ENCODE measurements at places on chromosomes 12 and 14.

DNA sequence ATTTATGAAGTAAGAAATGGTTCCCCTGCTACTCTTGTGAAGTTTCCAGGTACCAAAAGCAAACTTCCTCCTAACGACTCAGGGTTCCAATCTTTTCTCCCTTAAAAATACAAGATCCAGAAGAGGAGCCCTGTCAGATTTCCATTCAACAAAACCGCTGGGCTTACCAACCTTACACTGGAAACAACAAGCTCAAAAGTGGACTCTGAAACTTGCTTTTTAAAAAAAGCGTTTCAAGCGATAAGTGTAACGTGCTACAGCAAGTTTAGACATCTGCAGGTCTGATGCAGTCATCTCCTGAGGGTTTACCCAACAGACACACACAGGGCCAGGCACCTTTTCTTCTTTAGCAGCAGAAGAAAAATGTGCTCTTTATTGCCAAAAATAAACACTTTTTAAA is 6.9 kb upstream of the CREBL2 start:
- no peak for DNase-seq

DNA sequence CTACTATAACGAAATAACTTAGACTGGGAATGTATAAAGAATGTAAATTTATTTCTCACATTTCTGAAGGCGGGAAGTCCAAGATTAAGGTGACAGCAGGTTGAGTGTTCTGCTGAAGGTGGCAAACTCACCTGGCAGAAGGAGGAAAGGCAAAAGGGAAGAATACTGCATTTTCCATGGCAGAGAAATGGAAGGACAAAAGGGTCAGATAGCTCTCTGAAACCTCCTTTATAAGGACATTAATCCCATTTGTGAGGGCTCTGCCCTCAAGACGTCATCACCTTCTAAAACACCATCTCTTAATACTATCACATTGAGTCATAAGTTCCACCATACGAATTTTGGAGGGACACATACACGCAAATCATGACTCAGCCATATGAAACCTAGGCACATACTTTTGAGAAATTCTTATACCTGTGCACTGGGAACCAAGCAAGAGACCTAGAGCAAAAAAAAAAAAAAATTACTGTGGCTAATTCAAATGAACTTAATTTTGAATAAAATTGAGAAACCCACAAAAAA is 1669.3 kb upstream of the FLRT2 start:
- no peak for DNase-seq

GRCh38 chr14:99575043-99576023 is 28.7 kb downstream of the CCDC85C start:
- DNase-seq, result no peak

DNA sequence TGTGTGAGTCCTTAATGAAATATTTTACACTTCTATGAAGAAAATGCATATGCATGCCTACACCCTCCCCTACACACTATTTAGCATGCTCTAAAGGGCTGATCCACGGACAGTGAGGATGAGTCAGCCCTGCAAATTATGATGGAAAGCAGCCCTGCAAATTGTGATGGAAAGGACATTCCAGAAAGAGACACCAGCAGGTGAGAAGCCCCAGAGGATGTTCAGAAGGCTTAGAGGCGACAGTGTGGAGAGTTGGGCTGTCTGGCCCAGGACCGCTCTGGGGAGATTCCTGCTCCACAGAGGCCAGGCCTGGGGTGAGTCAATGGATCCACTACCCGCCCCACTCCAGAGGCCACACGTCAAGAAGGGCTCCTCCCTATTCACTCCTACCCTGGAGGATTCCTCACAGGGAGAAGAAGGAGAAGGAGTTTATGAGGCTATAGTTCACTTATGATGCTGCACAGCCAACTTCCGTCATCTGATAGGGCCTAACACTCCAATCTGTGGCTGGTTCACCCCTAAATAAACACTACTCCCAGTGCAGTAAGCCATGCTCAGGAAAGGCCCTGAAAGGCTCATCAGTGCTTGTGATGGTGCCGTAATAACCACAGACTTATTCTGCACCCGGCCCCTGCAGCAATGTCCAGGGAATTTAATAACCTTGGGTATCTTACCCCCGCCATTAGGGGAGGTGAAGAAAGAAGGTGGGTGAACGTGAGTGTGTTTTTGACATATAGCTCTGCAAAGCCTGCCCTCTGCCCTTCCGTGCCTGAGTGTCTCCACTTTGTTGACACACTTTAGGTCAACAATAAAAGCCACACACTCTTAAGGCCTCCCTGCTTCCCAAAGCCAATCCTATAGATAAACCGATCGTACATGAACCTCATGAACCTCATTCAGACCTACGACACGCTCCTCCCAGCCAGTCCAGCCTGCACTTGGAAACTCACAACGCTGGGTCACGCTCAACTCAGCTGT is 46.4 kb downstream of the CLMN start:
- DNase-seq, result no peak

- DNase-seq, result no peak
Measured at GRCh38 chr14:47539031-47539461, 136.4 kb downstream of the MDGA2 start.

DNA sequence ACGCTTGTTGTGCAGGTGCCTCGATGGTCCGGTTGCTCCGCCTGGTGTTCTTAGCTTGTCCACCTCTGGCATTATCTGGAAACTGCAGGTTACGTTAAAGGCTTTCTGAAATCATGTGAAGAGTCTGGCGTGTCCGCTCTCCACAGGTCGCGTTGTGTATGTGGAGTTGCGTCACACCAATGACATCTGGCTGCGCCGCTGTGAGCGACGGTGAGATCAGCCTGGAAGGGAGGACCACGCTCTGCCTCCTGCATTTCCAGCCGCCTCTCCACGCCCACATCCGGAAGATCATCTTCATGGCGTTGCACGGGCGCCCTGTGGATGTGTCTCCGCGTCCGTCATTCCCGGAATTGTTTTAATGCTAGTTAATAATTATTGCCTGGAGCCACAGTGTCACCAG is 50.6 kb upstream of the GALNT9 start:
- DNase-seq, result no peak

DNA sequence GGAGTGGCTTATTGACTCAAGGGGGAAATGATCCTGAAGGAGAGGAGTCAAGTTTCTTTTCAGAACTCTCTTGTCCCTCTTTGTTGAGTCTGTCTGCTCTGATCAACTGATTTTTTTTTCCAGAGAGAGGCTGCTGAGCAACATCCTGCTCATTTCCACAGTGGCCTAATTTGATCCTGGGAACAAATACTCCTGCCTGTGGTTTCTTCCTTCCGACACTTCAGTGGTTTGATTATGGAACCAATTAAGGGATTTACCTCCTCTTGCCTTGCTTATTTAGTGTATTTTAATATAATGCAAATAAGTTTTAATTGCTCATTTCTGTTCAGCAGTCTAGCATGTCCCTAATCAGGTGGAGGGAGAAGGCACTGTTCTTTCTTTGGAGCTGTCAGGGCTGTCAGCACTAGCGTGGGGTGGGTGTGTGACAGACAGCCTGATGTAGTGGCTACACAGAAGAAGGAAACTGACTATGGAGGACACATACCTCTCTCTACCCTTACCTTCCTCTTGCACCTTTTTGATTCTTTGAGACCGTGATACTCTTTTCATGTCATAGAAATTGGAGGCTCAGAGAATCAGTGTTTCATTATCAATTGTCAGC is 344.9 kb upstream of the STXBP6 start:
- DNase-seq, result no peak

GRCh38 chr12:49051373-49051764 is 9.2 kb downstream of the KMT2D start:
- DNase-seq, result no peak

DNA sequence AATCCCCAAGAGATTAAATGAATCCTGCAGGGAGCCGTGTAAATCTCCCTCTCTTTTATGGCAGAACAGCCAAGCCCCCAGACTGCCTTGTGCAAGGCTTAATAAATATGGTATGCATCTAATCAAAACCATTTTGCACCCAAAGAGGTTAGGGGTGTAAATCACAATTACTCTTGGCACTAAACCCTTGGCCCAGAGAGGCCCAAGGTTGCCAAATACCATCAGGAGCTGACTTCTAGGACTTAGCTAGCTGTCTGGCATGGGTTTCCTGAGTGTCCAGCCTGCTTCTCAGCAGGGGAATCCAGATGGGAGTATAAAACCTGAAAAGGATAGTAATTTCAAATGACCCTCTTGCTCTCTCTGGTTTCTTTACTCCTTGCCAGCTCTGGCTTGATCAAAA is 610.4 kb downstream of the MED13L start:
- no peak for DNase-seq

DNA sequence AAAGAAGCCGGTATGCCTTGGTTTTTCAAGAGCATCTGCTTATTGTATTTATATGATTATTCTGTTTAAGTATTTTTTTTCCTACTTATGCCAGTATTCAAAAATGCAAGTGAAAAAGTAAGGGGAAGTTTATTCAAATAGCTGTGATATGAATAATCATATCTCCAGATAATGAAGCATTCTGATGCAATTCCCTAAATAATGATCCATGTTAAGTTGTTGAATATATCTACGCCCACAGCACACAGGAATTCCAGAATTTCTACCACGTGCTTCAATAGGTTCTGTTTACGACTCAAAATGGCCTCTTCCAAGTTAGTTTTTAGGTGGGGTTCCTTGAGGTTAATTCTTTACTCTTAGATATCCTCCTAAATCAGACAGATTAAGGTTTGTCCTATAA is 208.3 kb downstream of the NAV3 start:
- DNase-seq, result no peak

GRCh38 chr12:64699504-64700115 is 59.6 kb downstream of the GNS start:
- no peak for DNase-seq

DNA sequence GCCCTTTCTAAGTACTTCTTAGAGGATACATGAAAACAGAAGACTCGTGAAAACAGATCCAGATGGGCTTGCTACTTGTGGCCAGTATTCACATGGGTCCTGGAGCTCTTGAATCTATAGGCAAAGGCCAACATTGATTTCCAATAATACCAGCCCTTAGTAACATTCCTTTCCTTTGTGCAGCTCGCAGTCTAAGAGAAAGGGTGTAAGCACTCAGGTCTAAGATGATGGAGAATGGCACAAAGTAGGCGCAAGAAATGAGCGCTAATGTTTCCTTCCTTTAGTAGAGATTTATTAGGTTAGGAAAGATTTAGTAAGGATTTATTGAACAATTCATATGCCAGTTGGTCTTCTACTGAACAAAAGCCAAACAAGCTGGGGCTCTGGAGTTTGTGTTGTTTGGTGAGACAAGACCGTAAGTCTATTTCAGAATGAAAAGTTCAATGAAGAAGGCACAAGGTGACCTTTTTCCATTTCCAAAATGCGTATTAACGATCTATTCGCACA is 525 bp downstream of the RNU6-8 start:
- no peak for DNase-seq

GRCh38 chr14:71212683-71213107 is 305.4 kb downstream of the PCNX1 start:
- no peak for DNase-seq

GRCh38 chr12:42473561-42473960 is 116.0 kb downstream of the PRICKLE1 start:
- no peak for DNase-seq

DNA sequence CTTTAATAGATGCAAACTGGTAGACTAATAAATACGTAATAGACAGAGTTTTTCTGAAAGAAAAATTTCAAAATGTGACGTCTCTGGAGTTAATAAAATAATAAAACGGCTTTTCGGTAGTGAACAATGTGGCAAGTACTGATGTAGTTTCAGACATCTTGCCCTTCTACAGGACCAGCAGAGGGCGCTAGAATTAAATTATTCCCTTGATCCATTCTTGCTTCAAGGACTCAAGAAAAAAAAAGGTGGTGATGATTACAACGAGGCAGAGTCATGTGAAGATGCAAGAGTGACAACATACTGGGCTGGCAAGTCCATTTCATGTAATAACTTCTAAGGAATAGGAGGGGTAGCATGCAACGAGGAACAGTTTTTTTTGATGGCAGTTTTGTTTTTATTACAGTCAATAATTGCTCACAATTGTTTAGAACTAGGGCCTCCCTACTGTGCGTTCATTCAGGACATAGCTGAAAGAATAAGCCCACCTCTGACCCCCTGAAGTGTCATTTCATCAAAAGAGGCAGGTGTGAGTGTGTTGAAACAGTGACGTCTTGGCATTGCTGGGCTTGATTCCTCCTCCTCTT is 101.0 kb upstream of the GZMB start:
- peak; percentile 32 for DNase-seq

GRCh38 chr14:74267588-74267987 is 28.3 kb downstream of the VSX2 start:
- no peak for DNase-seq

GRCh38 chr14:99568567-99569560 is 35.1 kb downstream of the CCDC85C start:
- no peak for DNase-seq

GRCh38 chr14:44700694-44701093 is 193.6 kb upstream of the FSCB start:
- no peak for DNase-seq

GRCh38 chr14:50389668-50390441 is 6.8 kb downstream of the CDKL1 start:
- no peak for DNase-seq

DNA sequence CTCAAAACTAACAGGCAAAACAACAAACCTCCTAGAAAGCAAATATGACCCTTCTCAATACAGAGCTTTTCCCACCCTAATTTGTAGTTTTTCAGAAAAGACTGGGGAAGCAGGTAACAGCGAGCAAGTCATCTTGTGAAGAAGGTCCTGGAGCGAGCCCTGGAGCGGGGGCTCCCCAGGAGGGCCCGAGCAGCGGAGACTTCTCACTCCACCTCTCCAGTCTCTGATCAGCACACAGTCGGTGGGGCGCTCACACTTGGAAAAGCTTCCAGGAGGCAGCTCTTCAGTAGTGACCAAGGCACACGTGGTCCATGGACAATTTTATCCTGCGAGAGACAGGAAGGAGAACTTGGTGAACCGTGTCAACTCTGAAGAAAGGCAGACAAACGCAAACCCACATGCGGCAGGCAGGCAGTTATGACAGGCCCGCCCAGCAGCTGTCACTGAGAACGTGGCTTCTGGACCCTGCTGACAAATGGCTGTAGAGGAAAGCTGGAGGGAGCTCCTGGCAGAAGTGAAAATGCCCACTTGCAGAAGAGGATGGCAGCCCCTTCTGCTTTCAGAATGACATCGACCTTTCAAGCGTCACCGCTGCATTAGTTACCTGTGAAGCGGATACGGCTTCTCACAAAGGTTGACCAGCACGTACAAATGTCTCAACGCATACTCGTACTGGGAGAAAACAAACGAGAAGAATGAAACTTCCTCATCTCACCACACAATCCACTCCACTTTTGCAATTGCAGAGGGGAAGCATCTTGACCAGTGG is 44.2 kb downstream of the LGMN start:
- peak; percentile 79 for DNase-seq

- DNase-seq, result no peak
Measured at GRCh38 chr14:86430853-86431252, 900.9 kb downstream of the FLRT2 start.

- no peak for DNase-seq
Measured at GRCh38 chr14:79328863-79329262, 882.4 kb downstream of the DIO2 start.

- DNase-seq, result no peak
Measured at GRCh38 chr14:106662936-106663550, 1136.7 kb downstream of the TMEM121 start.

Measured in GM20000 (cell line).